ENCODE measurements at places on chromosomes 4 and X.

GRCh38 chrX:118056870-118057269 is 59.7 kb downstream of the KLHL13 start:
- no peak for DNase-seq

GRCh38 chr4:11593576-11594116 is 165.0 kb upstream of the HS3ST1 start:
- DNase-seq, result no peak

GRCh38 chr4:128553686-128554515 is 255.6 kb upstream of the JADE1 start:
- no peak for DNase-seq

DNA sequence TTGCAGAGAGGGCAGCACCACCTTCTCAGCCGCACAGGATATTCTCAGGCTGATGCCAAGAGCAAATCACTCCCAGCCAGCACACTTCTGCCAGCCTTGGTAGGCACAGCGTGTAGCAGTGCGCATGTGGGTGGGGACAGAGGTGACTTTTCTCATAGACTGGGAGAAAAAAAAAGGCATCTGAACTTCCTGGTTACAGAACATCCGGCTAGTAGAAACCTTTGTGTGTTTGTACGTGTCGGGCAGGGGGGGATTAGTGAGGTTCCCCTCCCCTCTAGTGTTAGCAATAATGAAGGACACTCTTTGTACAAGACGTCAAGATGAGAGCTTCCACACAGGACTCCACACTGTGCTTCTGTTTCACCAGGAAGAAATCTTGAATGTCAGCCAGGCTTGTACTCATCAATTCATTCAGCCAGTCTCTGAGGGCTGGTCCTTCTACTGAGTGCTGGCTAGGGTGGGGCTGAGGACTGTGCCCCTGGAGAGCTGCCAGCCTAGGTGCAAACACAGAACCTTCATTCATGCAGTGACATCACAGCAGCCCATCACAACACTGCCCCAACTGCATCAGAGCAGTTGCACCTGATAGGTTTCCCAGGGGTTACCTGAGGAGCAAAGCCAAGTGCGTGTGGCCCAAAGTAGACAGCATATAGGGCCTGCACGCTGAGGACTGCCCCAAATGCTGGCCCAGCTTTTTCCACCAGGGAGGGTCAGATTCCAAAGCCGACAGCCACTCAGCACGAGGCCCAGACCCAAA is 34.7 kb downstream of the SLC25A5 start:
- DNase-seq, result no peak
